H7 (cell line): ENCODE measurements at places on chromosomes 11 and 22.

GRCh38 chr22:33513388-33514338 lies 406.6 kb downstream of the LARGE1 start:
- DNase-seq, result no peak

DNA sequence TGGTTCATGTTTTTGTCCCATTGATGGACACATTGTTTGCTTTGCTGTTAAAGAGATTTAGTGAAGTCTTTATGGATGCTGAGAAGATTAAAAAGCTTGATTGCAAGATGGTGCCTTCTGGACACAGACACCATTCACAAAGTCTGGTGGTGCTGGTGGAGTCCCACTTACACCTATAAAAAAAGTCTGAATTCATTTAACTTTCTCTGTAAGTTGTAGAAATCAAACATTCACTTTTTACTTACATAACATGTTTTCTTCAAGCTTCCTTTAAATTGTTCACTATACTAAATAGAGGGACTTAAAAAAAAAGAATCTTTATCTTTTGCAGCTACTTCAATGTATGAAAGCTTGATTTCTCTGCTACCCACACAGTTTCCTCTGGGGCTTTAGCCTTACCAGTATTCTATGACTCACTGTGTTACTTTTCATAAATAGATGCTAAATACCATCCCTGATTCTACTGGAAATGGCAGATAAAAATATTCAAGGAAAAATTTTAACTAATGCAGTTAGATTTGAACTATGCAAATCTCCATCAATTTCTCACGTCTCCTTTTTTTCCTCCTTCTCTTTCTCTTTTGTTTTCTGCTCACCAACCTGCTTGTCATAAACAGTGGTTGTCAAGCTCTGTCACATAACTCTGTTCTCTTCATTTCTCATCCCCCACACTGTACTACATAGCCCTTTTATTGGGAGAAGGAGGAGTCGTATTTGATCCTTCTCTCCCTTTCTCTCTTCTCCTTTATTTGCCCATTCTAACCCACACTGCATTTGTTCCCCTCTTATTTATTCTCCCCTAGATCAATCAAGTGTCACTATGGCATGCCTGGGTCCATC lies 89.7 kb downstream of the FAM76B start:
- DNase-seq, result no peak

- DNase-seq, result no peak
Observed at GRCh38 chr11:116913000-116913399, 75.6 kb upstream of the APOA1 start.

GRCh38 chr11:33868647-33869461 lies 23.0 kb downstream of the LMO2 start:
- peak; percentile 76 for DNase-seq

DNA sequence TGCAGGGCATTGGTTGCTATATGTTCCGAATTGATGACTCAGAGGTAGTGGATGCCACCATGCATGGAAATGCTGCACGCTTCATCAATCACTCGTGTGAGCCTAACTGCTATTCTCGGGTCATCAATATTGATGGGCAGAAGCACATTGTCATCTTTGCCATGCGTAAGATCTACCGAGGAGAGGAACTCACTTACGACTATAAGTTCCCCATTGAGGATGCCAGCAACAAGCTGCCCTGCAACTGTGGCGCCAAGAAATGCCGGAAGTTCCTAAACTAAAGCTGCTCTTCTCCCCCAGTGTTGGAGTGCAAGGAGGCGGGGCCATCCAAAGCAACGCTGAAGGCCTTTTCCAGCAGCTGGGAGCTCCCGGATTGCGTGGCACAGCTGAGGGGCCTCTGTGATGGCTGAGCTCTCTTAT lies 5.4 kb upstream of the TTC36 start:
- DNase-seq, result no peak

- DNase-seq, result peak; percentile 81
Observed at GRCh38 chr22:38866399-38867123, 5.5 kb downstream of the CBX6 start.

DNA sequence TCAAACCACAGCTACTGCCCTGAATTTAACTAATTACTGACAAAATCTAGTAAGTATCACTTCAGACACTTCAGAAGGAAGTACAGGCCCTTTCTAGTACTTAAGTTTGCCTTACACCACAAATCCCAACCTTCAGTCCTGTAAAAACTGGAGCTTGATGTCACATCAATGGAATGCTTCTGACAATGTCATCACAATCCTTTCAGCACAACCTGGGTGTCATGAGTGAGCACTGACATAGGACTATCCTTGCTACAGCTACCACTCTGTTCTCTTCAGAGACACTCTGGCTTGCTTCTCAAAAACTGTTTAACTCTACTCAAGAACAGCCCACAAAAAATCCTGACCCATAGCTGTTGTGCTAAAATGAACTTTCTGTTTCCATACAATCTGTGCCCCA lies 108.2 kb downstream of the RRM1 start:
- no peak for DNase-seq

DNA sequence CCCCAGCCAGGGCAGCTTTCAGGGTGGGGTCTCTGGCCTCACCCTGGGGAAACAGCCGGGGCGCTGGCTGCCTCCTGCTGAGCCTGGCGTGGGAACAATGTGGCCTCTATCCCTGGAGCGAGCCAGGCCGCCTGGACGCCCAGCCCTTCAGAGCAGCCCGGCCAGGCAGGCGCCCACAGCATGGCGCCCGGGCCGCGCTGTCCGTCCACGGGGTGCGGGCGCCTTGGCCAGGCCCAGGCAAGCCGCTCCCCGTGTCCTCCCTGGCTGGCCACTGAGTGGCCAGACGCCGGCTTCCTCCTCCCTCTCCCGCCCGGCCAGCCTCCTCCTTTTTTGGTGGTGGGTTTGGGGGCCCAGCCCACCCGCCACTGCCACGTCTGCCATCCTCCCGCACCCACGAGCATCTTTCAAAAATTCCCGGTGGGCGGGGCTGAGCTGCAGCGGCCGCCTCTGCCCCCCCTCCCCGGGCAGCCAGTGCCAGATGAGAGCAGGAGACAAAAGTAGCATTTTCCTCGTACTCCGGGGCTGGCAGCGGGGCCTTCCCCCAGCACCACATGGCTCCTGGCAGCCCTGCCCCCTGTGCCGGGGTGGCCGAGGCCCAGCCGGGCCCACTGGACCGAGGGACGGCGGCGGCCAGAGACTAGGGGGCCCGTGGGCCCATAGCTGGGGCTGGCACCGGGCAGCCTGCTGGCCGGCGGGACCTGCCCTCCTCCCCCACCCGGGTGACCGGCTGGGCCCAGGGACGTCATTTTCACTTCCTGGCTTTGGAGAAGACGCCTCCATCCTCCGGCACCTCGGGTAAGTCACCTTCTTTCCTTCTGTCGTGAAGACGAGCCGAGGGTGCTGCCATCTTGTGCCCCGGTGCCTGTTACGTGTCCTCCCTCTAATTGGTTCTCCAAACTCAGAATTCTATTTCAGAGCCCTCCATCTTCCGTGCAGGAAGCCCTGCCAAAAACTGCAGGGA lies 70.2 kb upstream of the PPARA start:
- DNase-seq, result no peak

DNA sequence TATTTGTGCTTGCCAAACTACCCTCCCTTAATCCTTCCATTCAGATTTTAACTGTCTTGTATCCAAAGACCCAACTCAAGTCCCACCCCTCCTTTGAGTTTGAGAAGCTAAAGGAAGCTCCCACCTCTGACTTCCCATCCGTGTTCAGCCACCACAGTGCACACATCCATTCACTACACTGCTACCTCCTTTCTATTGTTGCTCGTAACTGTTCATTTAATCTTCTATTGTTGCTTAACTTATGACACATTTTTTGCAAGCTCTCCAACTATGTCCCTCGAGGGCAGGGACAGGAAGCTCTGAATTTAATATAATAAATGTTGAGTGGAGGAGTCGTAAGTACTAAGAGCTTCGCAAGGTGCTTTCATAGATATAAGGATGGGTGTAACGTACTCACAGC lies 10.4 kb downstream of the LARGE1 start:
- DNase-seq, result no peak

- peak; percentile 41 for DNase-seq
Observed at GRCh38 chr11:69204941-69205742, 49.4 kb downstream of the SMIM38 start.

GRCh38 chr22:17268501-17269223 lies 49.4 kb upstream of the ADA2 start:
- peak; percentile 76 for DNase-seq

DNA sequence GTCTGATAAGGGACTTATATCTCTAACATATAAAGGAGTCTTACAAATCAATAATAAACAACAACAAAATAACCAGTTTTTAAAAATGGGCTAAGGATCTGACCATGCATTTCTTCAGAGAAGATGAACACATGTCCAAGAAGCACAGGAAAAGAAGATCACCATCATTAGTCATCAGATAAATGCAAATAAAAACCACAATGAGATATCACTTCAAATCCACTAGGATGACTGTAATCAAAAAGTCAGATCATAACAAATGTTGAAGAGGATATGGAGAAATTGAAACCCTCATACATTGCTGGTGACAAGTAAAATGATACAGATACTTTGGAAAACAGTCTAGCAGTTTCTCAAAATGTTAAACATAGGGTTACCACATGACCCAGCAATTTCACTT lies 61.2 kb upstream of the MYOD1 start:
- no peak for DNase-seq

GRCh38 chr11:35109827-35110226 lies 29.1 kb upstream of the CD44 start:
- DNase-seq, result no peak

DNA sequence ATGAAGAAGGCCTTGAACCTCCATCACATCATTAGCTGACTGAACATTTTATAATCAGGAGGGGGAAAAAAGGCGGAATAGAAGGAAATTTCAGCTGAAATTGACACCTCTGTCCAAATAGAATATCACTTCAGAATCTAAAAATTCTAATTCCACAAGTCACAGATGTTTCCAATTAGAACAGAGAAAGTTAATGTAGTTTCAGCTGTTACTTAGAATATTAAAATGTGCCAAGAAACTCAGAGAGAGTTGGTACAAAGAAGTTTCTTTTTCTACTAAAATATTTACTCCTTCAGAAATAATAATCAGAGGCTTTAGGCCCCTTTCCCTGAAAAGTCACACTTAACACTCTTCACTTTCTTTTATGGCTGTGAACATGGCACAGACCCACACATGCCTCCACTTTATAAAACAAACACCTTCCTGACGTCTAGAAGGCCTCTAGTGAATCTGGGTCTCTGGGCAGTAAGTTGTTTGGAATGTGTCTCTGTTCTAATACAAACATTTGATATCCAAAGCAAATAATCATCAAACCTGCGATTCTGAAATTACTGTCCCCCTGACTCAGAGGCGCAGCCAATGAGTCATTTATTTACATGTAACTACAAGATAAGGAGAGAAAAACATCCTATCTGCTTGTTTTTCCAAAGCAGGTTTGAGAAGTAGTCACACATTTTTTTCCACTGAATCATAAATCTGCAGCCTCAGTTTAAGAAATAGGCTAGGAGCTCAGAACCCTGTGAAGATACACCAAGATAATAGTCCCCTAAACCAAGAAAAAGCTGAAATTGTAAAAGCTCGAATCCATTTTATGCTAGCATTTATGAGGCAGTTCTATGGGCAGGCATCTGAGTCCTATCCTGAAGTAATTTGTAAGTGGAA lies 148.4 kb downstream of the ME3 start:
- no peak for DNase-seq

GRCh38 chr22:27461470-27461869 lies 340.1 kb downstream of the MN1 start:
- peak; percentile 79 for DNase-seq

- no peak for DNase-seq
Observed at GRCh38 chr11:11534981-11535380, 86.8 kb downstream of the GALNT18 start.

DNA sequence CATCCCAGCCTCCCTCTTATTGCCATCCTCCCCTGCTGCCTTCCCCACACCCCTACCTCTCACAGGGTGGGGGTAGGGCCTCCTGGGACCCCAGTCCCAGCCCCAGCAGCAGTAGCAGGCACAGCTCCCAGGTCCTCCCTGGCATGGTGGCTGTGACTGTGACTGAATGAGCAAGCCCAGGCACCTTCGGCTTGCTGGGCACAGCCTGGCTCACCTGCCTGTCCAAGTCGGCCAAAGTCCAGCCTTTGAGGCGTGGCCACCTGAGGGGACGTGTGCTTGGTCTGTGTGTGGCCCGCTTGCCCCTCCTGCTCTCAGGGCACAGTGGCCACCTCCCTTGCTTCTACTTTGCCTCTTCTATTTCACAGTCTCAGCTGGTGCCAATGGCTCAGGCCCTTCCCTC lies at the start of gene TREH:
Gene TREH, minus strand, starts transcription at position 168 of the 400 bp plus-strand sequence. Its CDS starts 23 bp downstream, at position 145.
- no peak for DNase-seq

GRCh38 chr22:19407649-19408606 lies 23.6 kb downstream of the HIRA start:
- DNase-seq, result no peak

- DNase-seq, result peak; percentile 68
Observed at GRCh38 chr11:27296497-27296896, 66.5 kb downstream of the CCDC34 start.

DNA sequence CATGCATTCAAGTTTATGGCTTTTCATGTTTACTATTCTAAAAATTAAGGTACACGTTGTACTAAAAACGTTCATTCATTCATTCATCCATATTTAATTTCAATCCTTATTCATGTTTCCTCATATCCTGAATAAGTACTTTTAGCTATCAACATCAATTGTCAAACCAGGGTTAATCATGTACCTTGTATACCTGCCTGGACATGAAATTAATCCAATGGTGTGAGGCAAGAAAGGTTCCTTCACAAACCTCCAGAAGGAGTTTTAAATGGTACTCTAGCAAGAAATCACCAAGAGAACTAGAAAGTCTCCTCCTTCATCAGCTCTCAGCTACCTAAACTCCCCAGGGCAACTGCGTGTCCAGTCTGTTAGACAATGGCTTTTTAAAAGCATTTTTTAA lies 33.4 kb downstream of the TMEM123 start:
- no peak for DNase-seq

GRCh38 chr11:126345759-126346585 lies 9.5 kb upstream of the ST3GAL4 start:
- DNase-seq, result no peak

DNA sequence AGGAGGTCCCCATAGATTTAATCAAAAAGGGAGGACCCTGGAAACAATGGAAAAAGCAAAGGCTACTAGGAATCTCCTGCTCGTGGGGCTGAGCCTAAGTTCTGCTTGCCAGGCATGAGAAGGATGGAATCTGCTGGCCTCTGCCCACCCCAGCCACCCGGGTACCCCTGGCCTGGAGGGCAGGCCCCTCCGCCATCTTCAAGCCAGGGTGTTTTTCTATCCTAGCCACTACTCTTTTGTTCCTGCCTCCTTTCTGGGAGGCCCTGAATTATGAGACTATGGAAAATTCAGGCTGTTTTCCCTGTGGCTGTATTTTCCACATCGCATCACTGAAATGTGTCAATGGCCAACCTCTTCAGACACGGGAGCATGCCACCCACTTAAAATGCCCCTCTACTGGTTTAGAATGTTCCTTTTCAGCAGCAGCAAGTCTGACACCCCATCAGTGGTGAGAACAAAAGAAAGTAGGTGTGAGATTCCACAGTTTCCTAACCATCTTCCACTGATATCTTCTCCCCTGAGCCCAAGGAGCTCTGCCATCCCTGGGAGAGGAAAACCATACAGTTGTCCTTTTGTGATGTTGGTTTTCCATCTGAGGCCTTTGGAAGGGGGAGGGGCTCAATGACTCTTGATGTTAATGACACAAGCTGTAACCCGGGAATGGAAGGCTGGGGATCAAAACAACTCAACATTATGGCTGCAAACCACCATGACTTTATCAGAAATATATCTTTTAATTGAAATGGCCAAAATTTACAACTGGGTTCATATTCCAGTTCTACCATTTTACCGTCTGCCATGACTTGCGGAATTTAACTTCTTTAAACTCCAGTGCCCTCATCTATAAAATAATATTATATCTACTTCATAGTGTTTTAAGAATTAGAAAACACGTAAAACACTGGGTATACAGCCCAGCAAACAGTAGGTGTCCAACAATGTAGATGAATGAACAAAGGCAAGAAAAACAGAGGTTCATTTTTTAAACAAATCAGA lies 22.2 kb downstream of the DKK3 start:
- no peak for DNase-seq
